ENCODE measurements at places on chromosomes 7 and 10.
A peak's percentile ranks its signal among the peaks of the same experiment; 100 is the strongest.

GRCh38 chr10:99369126-99369525 is 40.0 kb downstream of the CNNM1 start:
- no peak for DNase-seq

DNA sequence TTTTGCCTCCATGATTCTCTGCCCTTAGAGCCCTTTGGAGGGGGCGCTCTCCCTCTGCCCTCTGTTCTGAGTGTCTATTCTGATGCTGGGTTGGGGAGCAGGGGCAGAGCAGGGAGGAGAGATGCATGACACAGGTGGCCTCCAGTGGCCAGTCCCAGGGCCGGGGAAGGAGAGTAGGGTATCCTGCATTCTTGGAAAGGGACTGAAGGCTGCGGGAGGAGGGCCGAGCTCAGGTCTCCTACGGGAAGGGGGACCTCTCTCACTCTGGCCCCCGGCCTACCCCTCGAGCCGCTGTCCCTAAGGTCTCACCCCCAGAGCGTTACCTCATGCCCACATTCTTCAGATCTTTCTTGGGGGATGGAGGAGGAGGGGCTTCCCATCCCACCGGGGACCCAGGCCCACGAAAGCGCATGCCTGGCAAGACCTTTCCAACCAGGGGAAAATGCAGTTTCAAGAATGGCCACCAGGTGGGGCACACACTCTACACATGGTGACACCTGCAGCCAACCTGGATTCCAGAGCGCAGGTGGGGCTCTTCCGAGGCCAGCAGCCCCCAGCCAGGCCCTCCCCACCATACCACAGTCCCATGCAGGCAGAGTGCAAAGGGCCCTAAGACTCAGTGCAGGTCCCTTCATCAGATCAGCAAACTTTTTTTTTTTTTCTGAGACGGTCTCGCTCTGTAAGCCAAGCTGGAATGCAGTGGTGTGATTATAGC is 86.4 kb downstream of the MYL10 start:
- peak; percentile 3 for DNase-seq

DNA sequence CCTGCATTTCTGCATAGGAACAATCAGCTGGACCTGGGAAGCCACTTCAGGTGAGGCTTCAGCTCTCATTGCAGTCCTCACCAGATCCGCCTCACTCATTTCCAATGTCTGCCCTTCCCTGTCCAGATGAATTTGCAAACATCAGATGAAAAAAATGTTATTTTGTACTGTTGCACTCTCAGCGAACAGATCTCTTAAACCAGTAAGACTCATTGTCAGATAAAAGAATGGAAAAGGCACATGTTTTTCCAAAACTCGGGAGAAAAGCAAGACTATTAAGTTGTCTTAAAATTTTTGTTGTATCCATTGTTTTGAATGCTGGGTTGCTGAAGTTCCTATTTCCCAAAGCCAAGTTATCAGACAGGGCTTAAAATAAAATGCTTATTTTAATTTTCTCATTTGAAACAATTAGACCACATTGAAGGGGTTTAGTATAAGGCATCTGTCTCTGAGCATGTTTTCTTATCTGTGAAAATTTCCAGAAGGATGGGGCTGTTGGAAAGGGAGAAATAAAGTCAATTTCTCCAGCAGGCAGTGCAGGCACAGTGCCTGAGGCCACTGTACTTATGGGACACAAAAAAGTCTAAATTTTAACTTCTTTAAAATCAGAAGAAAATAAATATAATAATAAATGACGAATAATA is 396.8 kb downstream of the KCNMA1 start:
- DNase-seq = no peak

DNA sequence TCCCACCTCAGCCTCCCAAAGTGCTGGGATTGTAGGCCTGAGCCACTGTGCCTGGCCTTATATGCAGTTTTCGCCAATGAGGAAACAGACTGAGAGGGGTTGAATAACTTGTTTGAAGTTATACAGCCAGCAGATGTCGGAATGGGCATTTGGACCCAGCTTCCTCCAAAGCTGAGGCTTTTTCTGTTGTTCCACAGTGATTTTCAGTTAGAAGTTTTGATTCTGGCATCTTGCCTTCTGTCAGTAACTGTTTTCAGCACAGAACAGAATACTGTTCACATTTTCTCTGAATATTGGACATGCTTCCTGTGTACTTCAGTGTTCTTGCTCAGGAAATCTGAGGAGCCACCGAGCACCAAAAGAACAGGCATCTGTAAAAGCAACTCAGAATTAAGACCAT is 287.2 kb downstream of the CAMK1D start:
- DNase-seq = no peak

- no peak for DNase-seq
Measured at GRCh38 chr7:45514944-45515343, 59.2 kb upstream of the ADCY1 start.

DNA sequence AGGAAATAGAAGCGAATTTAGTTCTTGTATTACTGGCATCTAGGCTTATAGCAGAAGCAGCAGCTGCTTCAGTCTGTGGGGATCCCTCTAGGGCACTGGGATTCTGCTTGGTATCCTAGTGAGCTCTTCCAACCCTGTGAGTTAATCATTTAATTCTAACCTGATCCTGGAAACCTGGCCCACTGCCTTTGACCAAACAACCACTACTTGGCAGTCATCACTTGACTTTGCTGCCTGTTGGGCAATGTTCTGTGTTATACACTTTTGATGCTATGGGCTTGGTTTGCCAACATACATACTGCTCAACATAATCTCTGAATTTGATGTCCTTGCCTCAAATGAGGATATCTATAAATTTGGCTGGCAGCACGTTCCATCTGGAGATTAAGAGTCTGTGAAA is 813.4 kb downstream of the ANKRD7 start:
- DNase-seq = no peak

DNA sequence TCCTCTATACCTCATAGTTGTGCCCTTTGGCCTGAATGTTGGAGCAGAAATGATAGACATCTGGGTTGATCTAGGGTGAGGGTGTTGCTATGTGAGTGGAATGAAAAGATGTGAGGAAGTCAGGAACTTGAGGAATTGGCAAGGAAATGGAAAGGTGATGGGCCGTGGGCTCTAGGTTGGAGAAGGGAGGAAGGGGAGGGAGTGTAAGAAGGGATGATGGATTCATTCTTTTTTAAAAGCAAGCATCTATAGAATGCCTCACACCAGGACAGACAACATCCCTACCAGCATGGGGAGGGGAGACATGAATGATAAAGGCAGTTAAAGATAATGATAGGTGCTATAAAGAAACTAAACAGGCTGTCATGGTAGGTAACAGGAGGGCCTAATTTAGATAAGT is 168.1 kb downstream of the WNT2 start:
- no peak for DNase-seq

- DNase-seq = no peak
Measured at GRCh38 chr10:46555713-46556514, 544 bp downstream of the GPRIN2 start.

GRCh38 chr10:18261768-18262231 is 121.6 kb downstream of the CACNB2 start:
- no peak for DNase-seq

- DNase-seq = no peak
Measured at GRCh38 chr7:112573302-112574039, 92.7 kb downstream of the LSMEM1 start.

- DNase-seq = no peak
Measured at GRCh38 chr10:110277591-110277990, 27.1 kb downstream of the SMNDC1 start.

GRCh38 chr10:77031531-77032187 is 605.9 kb downstream of the KCNMA1 start:
- DNase-seq = no peak

DNA sequence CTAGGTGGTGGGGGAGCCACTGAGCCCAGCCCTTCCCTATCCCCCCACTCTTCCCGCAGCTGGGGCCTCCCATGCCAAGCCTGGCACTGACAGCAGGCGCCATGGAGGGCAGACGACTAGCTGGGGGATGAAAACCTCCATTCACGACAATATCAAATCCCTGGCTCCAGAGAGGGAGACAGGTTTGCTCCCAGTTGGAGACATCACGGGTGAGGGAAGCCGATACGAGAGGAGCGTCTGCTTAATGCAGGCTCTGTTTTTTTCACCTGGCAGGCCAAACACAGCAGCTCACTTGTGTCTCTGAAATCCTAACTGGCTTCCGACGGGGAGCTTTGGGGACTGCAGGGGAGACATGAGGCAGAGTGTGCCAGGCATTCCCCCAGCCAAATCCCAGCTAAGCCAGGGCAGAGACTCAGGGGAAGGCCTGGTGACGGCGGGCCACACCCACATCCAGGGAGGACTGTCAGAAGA is 307.4 kb upstream of the ZMIZ1 start:
- no peak for DNase-seq

DNA sequence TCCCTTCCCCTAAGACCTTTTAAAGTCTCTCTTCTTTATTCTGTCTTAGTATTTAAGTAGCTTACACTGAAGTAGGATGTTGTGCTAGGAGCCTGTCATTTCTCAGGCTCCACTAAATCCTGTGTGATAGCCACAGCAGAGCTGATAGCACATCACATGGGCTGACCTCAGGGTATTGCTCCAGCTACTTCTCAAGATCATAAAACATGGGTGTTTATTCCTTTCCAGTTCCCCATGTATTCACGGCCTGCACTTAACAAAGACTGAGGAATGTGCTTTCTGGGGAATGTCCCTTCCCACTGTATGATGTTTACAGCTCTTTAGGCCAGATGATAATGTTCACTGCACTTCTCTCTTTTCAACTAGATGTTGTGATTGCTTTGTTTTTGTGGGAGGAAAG is 1086.8 kb downstream of the KCNMA1 start:
- no peak for DNase-seq

DNA sequence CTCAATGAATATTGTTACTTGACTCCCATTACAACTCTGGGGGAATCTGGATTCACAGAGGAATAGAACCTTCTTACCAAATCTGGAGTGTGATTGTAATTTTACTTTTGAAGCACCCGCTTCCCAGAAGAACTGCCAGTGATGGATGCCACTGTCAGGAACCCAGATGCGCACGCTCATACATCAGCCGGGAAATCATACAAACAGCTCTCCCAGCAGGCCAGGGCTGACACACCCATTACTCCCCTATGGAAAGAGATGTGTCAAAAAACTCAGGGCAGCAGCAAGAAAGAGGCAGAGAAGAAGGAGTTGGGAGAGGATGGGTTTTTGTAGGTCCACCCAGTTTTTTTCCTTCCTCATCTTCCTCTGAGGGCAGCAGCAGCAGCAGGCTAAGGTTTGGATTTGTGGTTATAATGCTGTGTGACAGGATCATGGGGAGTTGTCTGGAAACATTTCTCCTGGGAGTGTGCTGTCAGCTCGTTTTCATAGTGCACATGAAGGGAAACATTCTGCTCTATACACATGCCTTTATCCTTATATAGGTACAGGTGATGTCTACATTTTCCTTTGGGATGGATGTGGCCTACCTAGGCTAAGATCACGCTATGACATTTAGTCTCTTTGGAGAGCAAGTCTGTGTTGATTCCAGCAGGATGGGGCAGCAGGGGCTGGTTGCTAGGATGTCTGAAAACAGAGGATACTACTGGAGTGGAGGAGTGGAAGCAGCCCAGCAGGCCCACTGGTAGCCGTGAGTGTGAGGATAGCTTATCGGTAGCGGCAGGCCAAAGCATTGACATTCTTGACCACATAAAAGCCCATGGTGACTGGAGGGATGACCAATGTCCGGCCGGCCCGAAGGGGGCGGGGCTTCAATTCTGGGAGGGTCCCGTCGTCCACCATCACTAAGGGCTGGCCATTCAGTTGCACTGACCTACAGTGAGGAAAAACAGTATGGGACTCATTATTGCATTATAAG is 12.4 kb upstream of the HPS1 start:
- DNase-seq = no peak

- no peak for DNase-seq
Measured at GRCh38 chr10:91551856-91552255, 81.0 kb downstream of the PPP1R3C start.

- DNase-seq = no peak
Measured at GRCh38 chr7:31358467-31358866, 17.9 kb upstream of the NEUROD6 start.

GRCh38 chr7:93165447-93165846 is 17.3 kb upstream of the SAMD9L start:
- no peak for DNase-seq

- no peak for DNase-seq
Measured at GRCh38 chr7:131370523-131370968, 42.9 kb downstream of the MKLN1 start.

- DNase-seq = no peak
Measured at GRCh38 chr7:123847868-123848267, 2.9 kb downstream of the HYAL4 start.

GRCh38 chr10:32111585-32111984 is 55.4 kb upstream of the KIF5B start:
- DNase-seq = no peak

DNA sequence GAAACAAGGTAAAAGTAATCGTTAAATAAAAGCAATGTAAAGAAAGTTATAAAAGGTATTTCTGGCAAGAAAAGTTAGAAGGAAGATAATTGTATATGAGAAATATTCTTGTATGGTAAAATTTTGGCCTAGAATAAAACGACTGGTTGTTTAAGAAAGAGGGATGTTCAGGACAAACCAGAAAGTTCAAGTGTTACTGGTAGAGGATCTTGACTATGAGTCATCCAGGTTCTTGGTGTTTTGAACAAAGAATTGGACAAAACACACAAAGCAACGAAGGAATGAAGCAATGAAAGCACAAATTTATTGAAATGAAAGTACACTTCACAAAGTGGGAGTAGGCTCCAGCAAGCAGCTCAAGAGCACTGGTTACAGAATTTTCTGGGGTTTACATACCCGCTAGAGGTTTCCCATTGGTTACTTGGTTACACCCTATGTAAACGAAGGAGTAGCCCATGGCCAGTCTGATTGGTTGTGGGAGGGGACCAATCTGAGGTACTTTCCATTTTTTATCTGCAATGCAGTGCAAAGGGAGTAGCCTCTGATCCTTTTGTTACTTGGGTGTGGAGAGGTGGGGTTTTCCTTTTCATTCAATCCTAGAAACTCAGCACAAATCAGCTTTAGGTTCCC is 22.4 kb upstream of the GARS1 start:
- no peak for DNase-seq

DNA sequence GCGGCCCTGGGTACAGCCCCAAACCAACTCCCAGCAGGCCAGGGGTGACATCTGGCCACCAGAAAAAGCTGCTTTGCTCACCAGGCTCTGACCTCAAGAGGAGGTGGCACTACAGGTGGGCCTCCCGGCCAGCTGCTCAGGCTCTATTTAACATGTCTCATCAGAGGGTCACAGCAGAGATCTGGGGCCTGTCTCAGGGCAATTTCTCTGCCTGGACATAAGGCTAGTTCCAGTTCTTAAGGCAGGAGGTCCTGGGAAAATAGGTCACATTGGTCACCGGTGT is 88.6 kb downstream of the GFRA1 start:
- no peak for DNase-seq

Measured in KG1 (cell line).